Activated T-helper 1 cell treated with anti-CD3 and anti-CD28 coated beads, Interleukin-2, amount 50 U/mL, for 16 hours (primary cell): ENCODE measurements at places on chromosomes 7 and 10.

DNA sequence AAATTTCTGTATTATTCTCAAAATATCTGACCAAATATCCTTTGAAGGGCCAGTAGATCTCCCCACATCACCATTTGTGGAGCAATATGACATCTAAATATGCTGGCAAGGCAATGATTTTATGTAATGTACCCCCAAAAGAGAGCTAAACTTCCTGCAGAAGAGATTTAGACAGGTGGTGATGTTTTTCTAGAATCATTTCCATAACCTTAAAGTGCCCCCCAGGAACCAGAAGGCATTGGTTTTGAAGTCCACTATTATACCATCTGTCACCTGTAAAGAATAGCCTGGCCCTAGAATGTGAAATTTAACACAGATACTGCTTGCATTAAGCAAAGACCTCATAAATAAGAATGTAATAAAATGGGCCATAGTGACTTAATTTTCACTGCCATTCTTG, 77.9 kb upstream of the ABLIM1 start:
- no peak for DNase-seq

DNA sequence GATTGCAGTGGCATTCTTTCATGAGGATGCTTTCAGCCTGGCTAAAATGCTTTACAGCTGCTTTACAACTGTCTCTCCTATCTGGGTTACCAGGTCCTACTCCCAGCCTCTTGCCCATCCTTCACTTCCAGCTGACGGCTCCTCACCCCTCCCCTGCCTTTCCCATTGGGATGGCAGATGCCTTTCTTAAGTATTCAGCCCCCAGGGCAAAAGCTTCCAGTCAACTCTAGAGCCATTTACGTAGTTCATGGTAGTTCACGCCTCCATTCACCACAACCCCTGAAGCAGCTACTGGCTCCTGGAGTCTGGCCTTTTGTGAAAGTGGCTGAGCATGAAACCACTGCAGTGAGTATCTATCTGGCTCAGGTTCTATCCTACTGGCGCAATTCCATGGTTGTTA, 17.2 kb upstream of the BMPER start:
- DNase-seq = no peak

DNA sequence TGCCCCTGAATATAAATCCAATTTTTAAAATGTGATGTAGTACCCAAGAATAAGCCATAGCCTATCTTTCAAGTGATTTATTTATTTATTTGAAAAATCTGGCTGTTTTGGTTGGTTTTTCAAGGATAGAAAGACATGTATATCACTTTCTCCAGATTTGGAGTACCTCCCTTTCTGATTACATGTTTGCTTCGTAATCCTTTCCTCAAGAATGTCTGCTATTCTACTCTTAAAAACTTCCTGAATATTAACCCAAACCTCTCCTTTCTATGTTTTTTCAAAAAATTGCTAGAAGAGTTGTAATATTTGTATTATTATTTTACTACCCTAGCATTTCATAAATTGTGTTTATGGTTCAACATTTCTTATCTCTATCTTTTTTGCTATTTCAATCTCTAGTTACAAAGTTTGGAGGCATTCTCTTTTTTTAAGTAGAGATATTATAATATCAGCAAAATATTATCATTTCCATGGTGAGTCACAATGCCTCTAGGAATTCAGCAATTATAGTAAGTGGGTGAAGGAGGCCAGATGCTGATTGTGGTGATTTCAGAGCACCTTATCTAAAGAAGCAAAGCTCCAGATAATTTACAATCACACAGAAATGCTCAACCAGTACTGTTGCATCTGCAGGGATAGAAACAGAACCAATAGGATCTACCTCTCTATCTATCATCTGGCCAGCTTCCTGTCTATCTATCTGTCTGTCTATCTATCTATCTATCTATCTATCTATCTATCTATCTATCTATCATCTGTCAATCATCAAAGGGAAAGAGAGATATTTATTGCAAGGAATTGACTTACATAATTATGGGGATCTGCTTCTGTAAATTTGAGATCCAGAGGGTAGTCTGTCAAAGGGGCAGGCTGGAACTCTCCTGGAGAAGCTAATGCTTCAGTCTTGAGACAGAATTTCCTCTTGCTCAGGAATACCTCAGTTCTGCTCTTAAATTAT, 412.5 kb upstream of the SEMA3C start:
- no peak for DNase-seq

GRCh38 chr7:39667341-39667923, 44.1 kb downstream of the RALA start:
- no peak for DNase-seq

- DNase-seq = no peak
Observed at GRCh38 chr7:122951006-122951405, 44.5 kb downstream of the TAS2R16 start.

- DNase-seq = no peak
Observed at GRCh38 chr7:77476871-77477270, 60.2 kb upstream of the PTPN12 start.

- DNase-seq = no peak
Observed at GRCh38 chr10:102122450-102122849, 2.3 kb upstream of the LDB1 start.

DNA sequence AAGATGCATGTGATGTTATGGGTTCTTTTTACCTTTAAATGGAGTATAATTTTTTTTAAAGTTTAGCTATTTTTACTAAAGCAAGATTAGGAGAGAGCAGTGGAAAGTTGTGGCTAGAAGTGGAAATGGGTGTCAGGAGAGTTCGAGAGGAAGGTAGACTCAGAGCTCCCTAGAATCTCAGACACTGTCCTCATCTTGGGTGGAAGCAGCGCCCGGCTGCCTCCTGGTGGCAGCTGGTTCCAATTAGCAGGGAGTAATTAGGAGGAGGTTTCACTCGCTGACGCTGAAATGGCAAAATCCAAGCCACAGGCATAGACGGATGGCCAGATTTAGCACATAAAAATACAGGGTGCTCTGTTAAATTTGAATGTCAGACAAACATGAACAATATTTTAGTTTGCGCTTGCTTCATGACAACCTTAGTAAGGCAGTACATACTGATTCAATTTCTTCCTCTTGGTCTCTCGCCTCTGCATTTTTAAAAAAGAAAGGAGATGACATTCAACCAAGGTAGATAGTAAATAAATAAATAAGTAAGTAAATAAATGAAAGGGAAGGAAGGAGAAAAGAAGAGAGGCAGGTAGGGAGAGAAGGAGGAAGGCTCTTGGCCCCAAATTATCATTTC, 58.5 kb downstream of the LGI1 start:
- DNase-seq = no peak

- no peak for DNase-seq
Observed at GRCh38 chr10:49649294-49649693, 30.2 kb upstream of the C10orf53 start.

- no peak for DNase-seq
Observed at GRCh38 chr10:101828766-101829551, 10.7 kb upstream of the OGA start.

- no peak for DNase-seq
Observed at GRCh38 chr7:99898836-99899235, 20.5 kb downstream of the TRIM4 start.

- DNase-seq = no peak
Observed at GRCh38 chr7:152579070-152579469, 96.9 kb downstream of the XRCC2 start.

- DNase-seq = no peak
Observed at GRCh38 chr7:148403466-148403993, 187.0 kb upstream of the C7orf33 start.

DNA sequence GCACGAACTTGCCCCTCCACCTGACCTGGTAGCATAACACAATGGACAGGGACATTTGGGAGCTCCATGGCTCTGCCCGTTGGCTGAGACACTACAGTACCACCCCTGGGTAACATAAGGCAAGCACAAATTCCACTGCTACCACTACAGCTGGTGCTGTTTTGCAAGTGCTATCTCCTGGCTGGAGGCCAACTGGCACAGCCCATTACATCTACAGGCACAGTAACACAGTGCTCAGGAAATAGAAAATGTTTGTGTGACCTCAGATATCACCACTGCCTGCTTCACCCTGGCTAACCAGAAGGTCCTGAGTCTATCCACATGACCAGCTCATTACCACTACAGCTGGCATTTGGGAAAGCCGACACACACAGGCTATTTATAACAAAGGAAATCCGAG, 631.1 kb upstream of the MBL2 start:
- no peak for DNase-seq

- DNase-seq = no peak
Observed at GRCh38 chr10:49526619-49527018, 12.3 kb downstream of the ERCC6 start.
